ENCODE measurements at places on chromosomes 2 and 18. TPM values are rescaled to one million over a fixed set of nuclear protein-coding genes. Genes with fewer than 3 reads are reported as not detected.
A peak's percentile ranks its signal among the peaks of the same experiment; 100 is the strongest.

The PARD6G gene
- 20.3 TPM for total RNA-seq

The ERFE gene
- total RNA-seq = 1.6 TPM

- no peak overlapping the region for H3K4me3 ChIP-seq
- no peak overlapping the region for H3K27ac ChIP-seq
- peaks cover 5% of the 10 kb centered on the region for H3K4me1 ChIP-seq
Observed at GRCh38 chr18:79642626-79643025, 37.0 kb upstream of the CTDP1 start.

- H3K36me3 ChIP-seq = no peaks in the 10 kb centered on the region
- H3K4me3 ChIP-seq = no peak overlapping the region
- DNase-seq = peak; percentile 87
- H3K27ac ChIP-seq = no peak overlapping the region
- H3K4me1 ChIP-seq = no peaks in the 10 kb centered on the region
- no peaks in the 10 kb centered on the region for H3K27me3 ChIP-seq
Observed at GRCh38 chr2:220165401-220165800, 538.0 kb downstream of the SLC4A3 start.

The CYRIA gene
- 2.5 TPM for total RNA-seq

The TTN gene
- 118 TPM for total RNA-seq

DNA sequence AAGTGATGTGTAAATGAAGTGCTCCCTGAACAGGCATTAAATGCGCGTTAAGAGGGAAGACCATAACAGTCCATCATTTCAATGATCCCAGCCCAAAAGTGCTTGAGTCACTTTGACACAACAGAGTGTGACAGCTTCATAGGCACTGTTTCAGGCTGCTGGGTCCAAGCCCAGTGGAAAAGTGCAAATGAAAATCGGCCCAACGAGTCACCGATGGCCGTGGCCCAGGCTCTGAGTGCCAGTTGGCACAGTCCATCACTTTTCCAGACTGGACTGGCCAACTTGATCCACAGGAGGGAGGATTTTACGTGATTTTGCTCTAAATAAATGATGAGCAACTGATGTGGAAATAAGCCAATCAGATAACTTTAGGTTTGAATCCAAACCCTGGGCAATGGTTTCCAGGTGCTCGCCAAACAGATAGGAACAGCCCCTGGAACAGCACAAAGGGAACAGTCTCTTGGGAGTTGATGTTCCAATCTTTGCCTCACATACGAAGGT lies 114.0 kb downstream of the SP3 start:
- H3K27ac ChIP-seq = no peak overlapping the region
- no peaks in the 10 kb centered on the region for H3K36me3 ChIP-seq
- peak; percentile 33 for DNase-seq
- H3K4me1 ChIP-seq = no peaks in the 10 kb centered on the region
- no peak overlapping the region for H3K4me3 ChIP-seq

The CERS6 gene
- 51.8 TPM for total RNA-seq

- H3K4me1 ChIP-seq = no peaks in the 10 kb centered on the region
- H3K27ac ChIP-seq = no peak overlapping the region
- DNase-seq = peak; percentile 22
Observed at GRCh38 chr2:46273919-46274318, 23.3 kb upstream of the EPAS1 start.

DNA sequence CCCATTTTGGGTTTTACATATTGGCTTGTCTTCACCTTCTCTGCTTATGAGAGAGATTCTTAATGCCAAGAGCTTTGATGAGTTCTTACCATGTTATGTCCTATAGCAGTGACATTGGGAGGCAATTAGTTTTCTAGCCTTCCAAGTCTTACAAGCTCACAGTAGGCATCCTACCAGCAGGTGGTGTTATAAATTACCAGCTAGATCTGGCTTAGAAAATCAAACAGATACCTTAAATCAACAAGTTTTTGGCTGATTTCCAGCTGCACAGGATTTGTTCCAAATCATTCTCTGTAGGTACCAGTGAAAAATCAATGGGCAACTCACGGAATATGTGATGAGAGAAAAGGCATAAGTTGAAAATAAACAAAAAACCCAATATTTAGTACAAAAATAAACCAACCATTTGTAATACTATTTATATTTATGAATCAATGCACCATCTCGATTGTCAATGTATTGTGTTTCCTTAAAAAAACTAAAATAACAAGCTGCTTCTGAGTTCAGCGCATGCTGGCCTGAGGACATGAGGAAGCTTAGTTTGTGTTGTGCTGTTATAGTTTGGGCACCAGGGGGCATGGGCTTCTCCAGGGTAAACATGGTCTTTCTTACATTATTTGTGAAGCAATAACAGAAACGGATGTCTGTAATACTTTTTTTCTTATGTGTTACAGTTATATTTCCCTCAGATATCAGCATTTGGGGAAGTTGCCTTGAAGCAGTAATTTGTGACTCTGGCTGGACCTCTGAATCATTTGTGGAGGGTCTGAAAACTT lies 34.1 kb upstream of the NXPH2 start:
- no peak overlapping the region for H3K4me3 ChIP-seq
- peak; percentile 61 for DNase-seq
- H3K36me3 ChIP-seq = no peaks in the 10 kb centered on the region
- no peaks in the 10 kb centered on the region for H3K27me3 ChIP-seq

DNA sequence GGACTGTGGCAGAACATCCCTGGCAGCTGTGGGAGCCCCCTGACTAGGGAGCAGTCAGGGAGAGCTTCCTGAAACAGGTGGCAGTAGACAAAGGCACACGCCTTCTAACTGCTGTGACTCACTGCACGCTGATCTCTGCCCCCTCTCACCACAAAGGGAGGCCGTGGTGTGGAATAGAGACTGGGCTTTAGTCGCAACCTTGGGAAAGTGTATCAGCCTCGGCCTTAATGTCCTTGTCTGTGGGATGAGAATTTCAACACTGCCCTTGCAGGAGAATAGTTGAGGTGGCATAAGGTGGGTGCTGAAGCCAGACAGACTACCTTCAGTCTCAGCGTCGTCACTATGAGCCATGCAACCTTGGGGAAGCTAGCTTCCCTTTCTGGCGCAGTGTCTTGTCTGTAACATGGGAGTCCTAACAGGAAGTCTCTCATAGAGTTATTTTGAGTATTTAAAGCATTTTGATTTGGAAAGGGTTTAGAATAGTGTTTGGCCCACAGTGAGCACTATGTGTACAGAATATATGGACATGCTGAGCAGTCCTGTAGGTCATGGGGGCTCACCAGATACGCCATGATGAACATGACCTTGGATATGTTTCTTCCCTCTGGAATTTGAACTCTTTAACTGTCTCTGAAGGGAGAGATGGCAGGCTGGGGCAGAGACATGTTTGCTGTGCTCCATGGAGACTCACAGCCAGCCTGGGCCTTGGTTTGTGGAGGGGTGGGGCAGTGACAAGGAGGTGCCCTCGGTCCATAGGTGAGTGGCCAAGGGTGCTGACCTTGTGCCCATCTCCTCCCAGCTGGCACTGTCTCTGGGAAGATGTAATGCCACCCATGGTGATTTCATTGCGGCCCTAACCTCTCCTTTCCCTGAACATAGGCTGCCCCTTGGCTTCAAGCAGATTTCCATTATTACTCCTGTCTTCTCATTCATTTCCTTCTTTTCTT lies 29.5 kb upstream of the SMAD7 start:
- no peaks in the 10 kb centered on the region for H3K27me3 ChIP-seq
- H3K36me3 ChIP-seq = no peaks in the 10 kb centered on the region
- no peak overlapping the region for H3K27ac ChIP-seq
- H3K4me1 ChIP-seq = no peaks in the 10 kb centered on the region
- DNase-seq = no peak
- no peak overlapping the region for H3K4me3 ChIP-seq

GRCh38 chr18:79477711-79478483 lies 82.2 kb downstream of the NFATC1 start:
- H3K36me3 ChIP-seq = no peaks in the 10 kb centered on the region
- DNase-seq = no peak
- H3K4me1 ChIP-seq = no peaks in the 10 kb centered on the region

DNA sequence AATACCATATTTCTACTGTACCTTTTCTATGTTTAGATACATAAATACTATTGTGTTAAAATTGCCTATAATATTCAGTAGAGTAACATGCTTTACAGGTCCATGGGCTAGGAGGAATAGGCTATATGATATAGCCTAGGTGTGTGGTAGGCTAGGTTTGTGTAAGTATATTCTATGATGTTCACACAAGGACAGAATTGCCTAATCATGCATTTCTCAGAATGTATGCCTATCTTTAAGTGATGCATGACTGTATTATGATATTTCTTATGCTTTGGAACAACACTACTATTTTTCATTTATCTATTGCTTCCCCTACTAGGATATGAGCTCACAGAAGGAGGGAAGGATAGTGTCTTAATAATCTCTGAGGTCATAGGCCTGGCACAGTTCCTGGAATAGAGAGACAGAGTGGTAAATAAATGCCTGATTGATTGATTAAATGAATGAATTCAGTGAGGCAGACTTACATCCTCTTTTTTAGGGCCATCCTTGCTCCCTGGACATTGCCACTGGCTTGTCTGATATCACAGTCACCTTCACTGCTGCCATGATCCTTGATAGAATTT lies 121.0 kb downstream of the MYO3B start:
- DNase-seq = no peak
- H3K4me3 ChIP-seq = no peak overlapping the region
- no peaks in the 10 kb centered on the region for H3K36me3 ChIP-seq
- H3K4me1 ChIP-seq = no peaks in the 10 kb centered on the region
- no peak overlapping the region for H3K27ac ChIP-seq
- H3K27me3 ChIP-seq = no peaks in the 10 kb centered on the region

DNA sequence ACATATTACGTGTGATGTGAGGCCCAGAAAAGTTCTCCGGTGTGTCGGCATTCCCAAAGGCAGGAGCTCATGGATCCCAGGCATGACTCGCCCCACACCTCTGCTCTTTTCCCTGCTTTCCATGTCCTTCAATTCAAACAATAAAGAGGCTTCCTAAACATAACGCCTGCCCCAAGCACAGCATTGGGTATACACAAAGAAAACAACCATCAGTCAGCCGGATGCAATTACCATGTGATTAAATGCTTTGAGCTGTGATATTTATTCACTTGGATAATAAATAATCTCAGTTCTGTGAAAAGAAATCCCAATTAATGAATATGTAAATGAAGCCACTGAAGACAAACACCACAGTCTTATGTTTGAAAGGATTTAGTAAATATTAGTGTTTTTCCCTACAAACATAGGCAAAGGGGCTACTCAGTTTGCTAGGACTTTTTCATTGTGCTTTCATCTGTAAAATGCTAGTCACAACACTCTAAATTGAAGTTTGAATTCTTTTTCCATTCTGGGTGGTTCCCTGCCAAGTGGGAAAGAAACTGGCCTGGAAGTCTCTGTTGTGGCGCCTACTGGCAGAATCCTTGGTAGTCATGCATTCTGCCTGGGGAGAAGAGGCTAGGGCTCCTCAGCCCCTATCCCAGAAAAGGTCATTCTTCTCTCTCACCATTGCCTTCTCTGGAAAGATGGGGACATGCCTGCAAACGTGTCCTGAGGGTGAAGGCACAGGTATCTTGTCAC lies 144.7 kb downstream of the COL6A3 start:
- H3K27me3 ChIP-seq = no peaks in the 10 kb centered on the region
- no peak overlapping the region for H3K4me3 ChIP-seq
- H3K4me1 ChIP-seq = no peaks in the 10 kb centered on the region

The IL1RL2 gene
- total RNA-seq = 0.19 TPM

- H3K4me3 ChIP-seq = no peak overlapping the region
- no peak for DNase-seq
- H3K36me3 ChIP-seq = no peaks in the 10 kb centered on the region
Observed at GRCh38 chr2:204611017-204611631, 65.8 kb downstream of the PARD3B start.

The RBBP8 gene
- total RNA-seq = 55.5 TPM

DNA sequence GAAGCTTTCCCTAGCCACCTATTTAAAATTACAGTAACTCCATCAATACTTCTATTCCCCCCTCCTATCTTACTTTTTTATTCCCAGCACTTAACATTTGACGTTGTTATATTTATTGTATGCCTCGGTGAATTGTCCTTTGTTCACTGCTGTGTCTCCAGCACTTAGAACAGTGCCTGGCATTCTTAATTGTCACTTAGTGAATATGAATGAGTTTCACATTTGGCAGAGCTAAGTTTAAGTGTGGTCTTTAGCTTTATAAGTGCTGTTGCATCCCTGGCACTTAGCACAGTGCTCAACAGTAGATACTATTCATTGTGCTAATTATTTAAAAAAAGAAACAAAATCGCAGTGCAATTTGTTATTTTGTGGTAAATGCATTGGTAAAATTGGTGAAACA lies 1.7 kb downstream of the RMP24 start:
- no peak for DNase-seq
- peak overlapping the region; percentile 88 for H3K4me3 ChIP-seq

DNA sequence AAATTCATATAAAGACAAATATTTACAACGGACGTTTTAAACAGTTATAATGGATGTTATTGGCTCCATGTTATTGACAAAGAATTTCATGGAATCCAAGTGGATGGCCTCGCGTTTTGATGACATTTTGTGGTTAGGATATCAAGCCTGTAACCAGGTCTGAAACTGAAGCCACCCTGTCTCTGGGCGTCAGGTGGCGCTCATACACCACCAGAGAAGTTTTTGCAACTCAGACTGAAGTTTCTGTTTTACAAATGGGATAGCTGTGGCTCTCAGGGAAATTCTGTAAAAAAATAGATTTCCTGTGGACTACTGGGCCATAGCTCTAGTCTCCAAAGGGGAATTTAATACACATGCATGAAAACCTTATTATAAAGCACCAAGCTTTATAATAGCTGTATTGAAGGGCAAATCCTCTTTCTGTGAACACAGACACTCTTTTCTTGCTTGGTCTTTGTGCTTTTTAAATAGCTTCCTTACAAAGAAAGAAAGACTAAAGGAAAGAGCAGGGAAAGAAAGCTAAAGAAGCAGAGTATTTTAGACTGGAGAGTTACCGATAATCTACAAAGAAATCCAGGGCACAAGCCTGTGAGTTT lies 86.7 kb downstream of the C18orf54 start:
- no peaks in the 10 kb centered on the region for H3K36me3 ChIP-seq
- H3K27me3 ChIP-seq = peaks cover 5% of the 10 kb centered on the region
- H3K4me1 ChIP-seq = peaks cover 8% of the 10 kb centered on the region

- no peaks in the 10 kb centered on the region for H3K4me1 ChIP-seq
- no peak overlapping the region for H3K4me3 ChIP-seq
- no peaks in the 10 kb centered on the region for H3K36me3 ChIP-seq
Observed at GRCh38 chr2:236816197-236817170, 246.9 kb downstream of the ACKR3 start.

The ST8SIA5 gene
- total RNA-seq = 0.73 TPM

- no peaks in the 10 kb centered on the region for H3K27me3 ChIP-seq
- no peaks in the 10 kb centered on the region for H3K4me1 ChIP-seq
- H3K4me3 ChIP-seq = no peak overlapping the region
- no peak overlapping the region for H3K27ac ChIP-seq
- no peaks in the 10 kb centered on the region for H3K36me3 ChIP-seq
- no peak for DNase-seq
Observed at GRCh38 chr2:61688369-61689334, 150.5 kb upstream of the XPO1 start.

DNA sequence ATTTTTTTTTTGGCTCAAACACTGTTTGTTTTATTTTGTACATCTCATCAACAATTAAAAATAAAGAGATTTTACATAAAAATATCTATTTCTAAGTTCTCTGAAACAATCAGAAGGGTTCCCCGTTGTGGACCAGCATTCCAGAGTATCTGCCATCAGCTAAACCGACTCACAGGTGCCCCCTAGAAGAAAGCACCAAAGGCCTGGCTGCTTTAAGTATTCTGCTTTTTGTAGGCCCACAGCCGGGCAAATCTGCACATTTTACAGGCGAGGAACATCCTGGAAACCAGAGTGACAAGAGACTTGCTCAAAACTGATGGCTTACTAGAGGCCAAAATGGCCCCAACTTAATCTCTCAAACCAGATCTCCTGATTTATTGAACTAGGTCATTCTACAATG lies 82.2 kb upstream of the SETBP1 start:
- no peaks in the 10 kb centered on the region for H3K27me3 ChIP-seq
- H3K4me3 ChIP-seq = no peak overlapping the region
- no peak overlapping the region for H3K27ac ChIP-seq
- peak; percentile 54 for DNase-seq
- H3K4me1 ChIP-seq = no peaks in the 10 kb centered on the region
